ENCODE measurements at places on chromosomes 11 and 22.

GRCh38 chr11:44516688-44517507 lies 48.6 kb upstream of the CD82 start:
- DNase-seq = no peak

GRCh38 chr11:86469491-86470388 lies 95.1 kb downstream of the CCDC81 start:
- DNase-seq = no peak

GRCh38 chr11:128365044-128365443 lies 222.3 kb downstream of the ETS1 start:
- no peak for DNase-seq

GRCh38 chr11:17740649-17741235 lies 6.2 kb downstream of the KCNC1 start:
- no peak for DNase-seq

DNA sequence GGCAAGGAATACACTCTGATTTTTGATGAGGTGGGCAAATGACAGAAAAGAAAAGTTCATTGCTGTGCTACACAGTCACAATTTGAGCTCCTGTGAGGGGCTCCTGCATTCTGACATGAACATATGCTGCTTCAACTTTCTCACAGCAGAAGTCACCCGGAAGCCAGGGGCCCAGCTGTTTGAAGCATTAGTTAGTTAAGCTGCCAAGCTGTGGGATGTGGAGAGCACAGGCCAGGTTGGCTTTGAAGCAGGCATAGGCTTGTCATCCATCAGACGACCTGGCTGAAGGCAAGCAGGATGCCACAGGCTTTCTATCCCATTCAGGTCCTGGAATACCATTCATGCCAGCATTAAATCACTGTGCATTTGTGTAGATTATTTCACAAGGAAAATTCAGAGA lies 63.1 kb downstream of the MTNR1B start:
- DNase-seq = no peak

DNA sequence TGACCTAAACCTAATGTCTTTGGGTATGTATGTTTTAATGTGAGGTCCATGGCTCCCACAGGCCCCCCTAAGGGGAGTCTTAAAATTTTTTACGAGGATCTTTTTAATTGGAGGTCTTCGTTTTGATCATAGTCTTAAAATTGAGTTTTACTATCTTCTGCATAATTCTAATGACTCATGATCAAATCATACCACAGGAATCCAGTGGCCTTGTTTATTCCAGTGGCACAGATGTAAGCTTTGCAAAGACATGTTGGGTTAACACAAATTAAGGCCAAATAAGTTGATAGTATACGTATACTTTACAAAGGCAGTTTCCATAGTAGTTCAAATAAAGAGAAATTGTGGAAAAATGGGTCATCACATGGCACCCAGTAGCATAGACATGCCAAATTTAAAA lies 33.9 kb upstream of the FJX1 start:
- no peak for DNase-seq

DNA sequence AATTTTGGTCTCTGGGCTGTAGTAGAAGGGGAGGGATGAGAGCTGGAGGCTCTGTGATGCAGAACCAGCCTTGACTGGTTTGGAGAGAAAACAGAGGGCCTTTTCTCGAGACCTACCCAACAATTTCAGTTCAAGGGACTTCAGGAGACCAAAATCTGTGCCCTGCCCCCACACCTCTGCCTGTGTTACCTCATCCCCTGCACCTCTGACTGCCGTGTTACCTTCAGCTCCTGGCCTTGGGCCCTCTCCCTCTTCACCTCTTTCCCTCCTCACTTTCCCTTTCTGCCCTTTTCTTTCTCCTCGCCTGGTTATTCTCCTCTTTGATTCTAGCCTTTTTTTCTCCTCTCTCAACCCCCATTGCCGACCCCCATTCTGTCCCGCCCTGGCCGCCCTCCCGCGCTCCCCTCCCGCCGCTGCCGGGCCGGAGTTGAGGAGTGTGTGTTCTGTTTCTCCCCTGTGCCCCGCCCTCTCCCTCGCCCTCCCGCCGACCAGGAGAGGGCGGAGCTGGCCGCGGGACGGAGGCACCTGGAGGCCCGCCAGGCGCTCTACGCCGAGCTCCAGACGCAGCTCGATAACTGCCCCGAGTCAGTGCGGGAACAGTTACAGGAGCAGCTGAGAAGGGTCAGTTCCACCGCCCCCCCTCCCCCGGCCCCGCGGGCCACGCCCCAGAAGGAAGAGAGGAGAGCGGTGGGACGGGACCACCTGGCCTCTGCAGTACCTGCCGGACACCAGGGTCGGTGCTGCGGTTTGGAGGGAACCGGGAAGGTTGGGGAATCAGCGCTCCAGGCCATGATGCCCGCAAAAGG lies 27.2 kb downstream of the PHLDB1 start:
- no peak for DNase-seq

DNA sequence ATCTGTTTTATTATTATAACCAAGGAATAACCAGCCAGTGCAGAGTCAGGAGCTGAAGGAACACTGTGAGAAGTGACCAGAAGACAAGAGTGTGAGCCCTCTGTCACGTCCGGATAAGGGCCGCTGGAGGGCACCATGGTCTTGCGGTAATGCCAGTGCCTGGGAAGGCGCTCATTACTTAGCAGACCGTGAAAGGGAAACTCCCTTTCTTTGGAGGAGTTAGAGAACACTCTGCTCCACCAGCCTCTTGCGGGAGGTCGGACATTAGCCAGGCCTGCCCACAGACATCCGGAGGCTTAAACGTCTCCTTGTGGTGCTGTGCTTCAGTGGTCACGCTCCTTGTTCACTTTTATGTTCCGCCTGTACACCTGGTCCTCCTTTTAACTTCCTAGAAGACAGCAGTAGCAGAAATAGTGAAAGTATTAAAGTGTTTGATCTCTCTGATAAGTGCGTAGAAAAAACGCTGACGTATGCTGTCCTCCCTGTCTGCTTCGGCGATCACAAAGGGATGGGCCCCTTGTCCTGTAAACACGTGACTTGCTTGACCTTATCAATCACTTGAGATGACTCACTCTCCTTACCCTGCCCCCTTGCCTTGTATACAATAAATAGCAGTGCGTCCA lies 120.6 kb upstream of the LMO1 start:
- no peak for DNase-seq

DNA sequence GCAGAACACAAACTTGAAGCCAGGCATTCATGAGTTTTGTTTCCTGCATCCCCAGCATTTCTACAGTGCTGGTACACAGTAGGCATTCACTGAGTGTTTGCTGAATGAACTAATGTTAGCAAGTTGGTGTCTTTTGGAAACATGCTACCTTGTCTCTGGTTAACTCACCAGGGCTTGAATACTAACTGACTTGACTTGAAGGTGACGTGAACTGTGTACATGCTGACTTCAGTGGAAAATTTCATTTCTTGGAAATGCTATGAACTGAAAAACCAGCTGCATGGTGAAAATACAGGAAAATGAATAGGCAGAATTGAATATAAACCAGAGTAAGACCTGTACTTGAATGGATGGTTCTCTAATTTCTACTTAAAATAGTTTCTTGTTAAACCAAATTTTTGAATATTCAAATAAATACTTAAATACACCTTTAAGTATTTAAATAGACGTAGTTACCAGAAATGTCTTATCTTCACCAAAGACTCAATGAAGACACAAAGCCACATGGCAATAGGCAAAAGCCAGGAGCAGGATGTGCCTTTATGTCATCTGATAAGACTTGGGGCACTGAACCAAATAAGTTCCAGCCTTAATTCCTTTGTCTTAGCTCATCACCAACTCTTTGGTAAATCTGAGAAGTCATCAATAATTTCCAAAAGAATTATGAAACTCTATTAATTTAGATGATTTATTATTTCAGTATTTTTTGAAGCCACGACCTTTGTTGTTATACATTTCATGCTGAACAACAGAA lies 39.7 kb upstream of the POU2AF2 start:
- no peak for DNase-seq

DNA sequence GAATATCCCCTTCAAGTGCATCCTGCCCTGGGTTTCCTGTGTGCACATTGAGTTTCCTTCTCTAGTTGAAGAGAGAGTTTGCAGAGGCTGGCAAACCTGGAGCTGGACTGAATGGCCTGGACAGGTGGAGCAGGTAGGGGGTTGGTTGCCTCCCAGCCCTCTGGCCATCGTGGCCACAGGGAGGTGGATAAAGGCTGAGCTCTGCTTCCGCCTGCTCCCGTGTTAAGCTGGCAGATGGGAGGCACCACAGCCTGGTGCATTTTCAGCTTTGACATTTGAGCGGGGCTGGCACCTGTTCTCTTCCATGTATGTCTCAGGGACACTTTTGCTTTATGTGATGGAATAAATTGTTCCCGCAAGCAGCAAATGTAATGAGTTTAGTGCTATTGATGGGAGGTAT lies 11.1 kb downstream of the MICAL2 start:
- DNase-seq = no peak

DNA sequence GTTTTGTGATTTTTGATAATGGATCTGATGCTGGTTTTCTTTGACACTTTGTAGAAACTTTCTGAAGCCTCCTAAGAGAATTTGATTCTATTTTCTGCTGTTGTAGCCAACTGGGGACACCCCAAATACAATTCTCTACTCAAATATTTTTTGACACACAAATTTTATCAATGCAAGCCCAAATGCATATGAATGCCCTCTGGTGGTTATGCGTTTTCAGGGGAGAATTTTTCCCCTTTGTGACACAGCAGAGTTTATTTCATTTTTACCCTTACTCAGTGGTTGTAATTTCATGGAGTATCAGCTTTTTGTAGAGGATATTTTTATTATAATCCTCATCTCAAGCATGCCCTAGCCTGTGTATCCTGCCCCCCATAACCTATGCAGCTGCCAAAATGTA lies 44.7 kb upstream of the MTMR2 start:
- no peak for DNase-seq

DNA sequence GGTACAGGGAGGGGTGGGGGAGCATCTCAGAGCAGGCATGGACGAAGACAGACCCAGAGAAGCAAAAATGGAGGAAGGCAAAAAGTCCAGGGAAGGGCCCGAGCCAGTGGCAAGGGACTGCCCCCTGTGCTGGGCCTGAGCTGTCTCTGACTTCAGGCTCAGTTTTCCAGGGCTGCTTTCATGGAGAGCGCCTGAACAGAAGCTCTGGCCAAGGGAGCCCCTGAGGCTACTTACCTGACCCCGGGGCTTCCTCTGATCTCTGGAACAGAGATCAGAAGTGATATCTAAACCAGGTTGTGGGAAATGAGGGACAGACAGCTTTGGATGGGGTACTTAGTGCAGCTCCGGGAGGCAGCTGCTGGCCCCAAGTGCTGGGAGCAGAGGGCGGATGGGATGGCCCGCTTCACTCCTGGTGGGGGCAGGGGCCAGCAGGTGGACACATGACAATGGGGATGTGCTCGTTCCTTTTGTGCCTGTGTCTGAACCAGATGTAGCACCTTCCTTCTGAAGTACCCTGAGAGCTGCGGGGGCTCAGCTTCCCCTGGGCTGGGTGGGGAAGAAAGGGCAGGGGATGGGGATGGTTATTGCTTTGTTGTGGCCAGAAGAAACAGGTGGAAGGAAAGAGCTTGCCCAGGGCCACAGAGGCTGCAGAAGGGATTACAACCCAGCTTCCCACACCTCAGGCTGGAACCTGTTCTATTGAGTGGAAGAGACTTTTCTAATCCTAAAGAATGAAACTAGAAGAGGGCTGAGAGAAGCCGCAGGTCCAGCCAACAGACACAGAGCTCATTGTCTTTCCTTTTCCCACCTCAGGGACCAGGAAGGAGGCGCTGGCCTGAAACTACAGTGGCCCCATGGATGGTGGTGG lies 5.7 kb downstream of the LRRC10B start:
- no peak for DNase-seq

- DNase-seq = peak; percentile 87
Measured at GRCh38 chr11:35272391-35272902, 133.5 kb downstream of the CD44 start.

GRCh38 chr11:71252269-71252769 lies at the start of gene SHANK2:
Gene SHANK2 (minus strand): TSS chr11:71252577. CDS start chr11:71147326, 105,251 bp downstream.
- DNase-seq = no peak

- DNase-seq = no peak
Measured at GRCh38 chr11:75786101-75786736, 17.6 kb downstream of the DGAT2 start.

DNA sequence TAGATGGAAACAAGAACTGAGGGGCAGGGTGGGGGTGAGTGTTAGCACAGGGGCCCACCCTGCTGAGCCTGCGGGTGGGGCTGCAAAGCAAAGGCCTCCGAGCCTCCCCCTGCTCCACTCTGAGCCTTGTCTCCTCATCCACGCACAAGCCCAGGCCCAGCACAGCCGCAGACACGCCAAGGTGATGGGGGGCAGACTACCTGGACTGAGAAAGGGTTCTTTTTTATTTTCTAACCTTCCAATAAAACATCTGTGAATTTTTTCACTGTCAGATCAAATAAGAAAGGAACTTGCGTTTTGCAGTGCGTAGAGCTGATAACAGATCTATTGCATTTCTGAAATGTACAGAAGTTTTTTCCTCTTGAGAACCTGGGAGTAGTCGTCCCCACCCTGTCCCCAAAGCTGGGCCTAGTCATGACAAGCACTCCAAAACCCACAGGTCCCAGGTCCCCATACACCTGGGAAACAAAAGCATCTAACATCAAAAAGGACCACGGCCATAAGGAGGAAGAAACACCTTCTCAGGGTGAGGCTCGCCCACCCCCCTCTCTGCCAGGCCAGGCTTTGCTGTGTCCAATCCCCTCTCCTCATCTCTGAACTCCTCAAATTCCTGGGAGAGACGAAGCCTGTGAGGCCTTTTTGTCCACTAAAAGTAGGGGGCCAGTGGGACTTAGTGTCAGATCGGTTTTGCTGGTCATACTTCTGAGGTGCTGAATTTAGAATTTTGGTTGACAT lies 22.7 kb upstream of the CD5 start:
- DNase-seq = no peak

DNA sequence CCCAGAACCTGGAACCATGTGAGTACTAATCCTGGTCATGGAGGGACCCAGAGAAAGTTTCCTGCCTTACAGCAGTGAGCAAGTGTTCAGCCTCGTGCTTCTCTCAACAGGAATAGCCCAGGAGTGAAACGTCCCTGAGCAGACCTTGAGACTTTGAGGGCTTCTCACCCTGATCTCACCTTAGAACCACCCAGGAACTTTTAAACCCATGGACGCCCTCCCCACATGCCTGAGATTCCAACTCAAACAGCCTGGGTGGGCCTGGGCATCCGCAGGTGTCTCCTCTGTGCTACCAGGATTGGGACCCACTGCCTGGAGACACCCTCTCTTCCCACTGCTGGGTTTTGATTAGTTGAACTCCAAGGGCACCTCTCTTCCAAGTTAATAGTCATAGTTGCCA lies 297.2 kb downstream of the NTM start:
- DNase-seq = no peak

DNA sequence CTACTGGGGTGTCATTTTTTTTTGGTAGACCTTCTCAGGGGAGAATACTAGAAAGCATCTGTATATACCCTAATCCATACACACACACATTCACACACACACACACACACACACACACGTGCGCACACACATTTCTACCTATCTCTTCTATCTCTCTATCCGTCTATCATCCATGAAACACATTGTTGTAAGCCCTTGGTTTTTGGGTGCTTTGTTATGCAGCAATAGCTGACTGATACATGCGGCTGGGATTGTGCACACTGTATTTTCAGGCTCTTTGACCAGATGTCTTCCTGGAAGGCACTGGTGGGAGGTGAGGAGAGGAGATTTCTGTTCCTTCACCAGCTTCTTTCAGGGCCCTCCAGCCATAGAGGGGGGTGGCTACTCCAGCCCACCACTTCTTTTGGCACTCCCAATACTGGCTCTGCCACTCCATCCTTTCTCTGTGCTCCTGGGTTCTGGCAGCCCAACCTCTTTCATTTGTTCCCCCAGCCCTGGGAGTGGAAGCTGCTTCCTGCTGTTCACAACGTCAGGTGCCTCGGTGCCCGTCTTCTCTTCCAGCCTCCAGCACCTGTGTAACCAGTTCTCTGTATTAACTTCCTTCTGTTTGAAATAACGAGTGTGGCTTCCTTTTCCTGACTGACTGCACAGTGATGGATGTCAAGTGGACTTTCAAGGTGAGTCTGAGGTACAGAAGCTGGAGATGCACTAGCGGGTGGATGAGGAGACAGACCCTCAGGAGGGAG lies 12.4 kb upstream of the MUC2 start:
- DNase-seq = peak; percentile 44
